Activated CD4-positive, alpha-beta T cell treated with anti-CD3 and anti-CD28 coated beads, Interleukin-2, amount 10 ng/mL, durations not matched to agents 24 days and 14 days (primary cell): ENCODE measurements at places on chromosomes 2 and 18. TPM values are rescaled to one million over a fixed set of nuclear protein-coding genes. Genes with fewer than 3 reads are reported as not detected.

DNA sequence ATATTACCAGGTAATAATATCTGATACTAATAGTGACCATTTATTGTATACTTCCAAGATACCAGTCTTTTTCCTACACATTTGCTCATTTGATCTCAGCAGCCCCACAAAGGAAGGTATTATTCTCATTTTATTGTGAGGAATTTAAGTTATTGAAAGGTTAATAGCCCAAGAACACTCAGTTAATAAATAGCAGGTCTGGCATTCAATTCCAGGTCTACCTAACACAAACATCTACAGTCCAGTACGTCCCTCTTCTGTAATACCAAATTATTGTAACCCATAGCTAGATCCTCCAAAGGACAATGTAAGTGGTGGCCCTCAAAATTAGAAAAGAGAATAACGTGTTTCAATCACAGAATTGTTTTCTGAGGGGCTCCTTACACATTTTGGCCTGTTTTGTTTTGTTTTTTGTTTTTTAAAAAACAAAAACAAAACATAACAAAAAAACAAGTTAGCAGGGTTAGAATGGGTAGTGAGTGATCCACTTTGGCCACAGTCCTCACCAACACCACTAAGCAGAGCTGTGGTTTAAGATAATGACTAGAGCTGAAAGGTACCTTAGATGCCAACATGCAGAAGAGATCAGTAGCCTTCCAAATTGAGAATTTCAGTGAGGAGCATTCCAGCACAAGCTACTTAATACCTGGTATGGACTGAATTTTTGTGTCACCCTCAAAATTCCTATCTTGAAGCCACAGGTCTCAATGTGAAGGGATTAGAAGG is 137.5 kb downstream of the DYM start:
- DNase-seq = no peak

- DNase-seq = no peak
Measured at GRCh38 chr2:195425328-195425727, 231.7 kb upstream of the SLC39A10 start.

- DNase-seq = no peak
Measured at GRCh38 chr2:27255660-27256059, 7.2 kb downstream of the SLC30A3 start.

SOWAHC gene
- total RNA-seq = 0.26 TPM in 2 replicates

DNA sequence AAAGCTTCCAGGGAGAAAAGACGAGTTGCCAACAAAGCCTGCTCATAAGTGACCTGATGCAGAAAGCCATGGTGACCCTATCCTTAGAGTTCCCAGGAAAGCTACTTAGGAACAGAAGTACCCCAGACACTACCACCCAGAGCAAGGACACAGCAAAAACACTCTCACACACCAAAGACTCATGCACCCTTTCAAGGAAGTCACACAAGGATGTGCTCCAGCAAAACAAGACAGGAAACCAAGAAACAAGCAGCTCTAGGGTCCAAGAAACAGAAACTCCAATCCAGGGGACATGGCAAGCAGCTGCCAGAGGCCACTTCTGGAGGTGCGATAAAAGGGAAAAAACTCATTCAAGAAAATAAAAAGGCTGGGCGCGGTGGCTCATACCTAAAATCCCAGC is 5.7 kb downstream of the KIF1A start:
- DNase-seq = no peak

DNA sequence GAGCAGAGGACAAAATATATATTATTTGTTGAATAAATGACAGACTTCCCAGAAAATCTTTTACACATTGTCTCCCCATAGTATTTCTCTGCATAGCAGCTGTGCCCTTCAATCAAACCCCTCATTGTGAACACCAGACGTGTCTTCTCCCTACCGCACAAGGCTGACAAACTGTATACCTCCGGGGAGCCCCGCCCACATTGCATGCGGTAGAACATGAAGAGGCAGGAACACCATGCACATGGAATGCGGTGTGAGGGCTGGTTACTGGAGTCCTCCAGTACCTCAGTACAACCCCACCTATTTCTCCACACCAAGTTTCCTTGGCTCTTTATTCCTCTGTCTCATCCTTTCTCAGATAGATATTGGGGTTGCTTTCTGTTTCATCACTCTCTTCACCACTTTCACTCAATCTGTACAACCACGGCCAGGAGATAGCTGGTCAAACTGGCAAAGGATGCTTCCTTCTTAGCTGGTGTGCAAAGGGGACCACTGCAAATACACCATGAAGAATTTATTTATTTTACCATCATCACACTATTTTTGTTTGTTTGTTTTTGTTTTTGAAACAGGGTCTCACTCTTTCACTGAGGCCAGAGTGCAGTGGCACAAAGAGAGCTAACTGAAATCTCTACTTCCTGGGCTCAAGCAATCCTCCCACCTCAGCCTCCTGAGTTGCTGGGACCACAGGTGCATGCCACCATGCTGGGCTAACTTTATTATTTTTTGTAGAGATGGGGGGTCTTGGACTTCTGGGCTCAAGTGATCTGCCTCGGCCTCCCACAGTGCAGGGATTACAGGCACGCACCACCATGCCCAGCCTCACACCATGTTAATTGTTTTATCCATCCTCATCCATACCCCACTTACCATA is 2.3 kb upstream of the NBAS start:
- DNase-seq = no peak

DNA sequence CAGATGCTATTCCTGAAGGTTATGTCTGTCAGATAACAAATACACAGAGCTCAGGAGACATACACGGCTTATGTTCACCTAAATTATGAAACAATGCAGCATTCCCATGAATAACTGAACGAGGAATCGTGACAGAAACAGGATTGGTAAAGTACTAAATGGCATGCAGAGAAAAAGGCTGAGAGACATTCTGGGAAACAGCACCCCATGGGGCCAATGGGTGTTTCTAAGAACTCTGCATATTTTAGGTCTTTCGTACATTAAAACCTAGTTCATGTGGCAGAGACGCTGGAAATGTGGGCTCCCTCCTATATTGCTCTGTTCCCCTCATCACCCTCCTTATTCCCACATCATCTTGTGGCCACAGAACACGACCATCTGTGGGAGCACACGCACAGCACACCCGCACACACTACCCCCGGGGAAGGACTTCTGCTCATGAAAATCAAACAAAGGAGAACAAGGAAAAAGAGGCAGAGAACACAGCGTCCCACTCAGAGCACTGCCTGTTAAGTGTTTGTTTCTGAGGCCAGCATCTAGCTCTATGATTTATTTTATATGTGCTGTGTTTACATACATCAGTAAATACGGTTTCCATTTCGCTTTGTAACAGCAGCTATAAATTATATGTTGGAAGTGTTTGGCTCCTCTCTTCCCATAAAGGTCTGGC is 143.6 kb downstream of the AFF3 start:
- no peak for DNase-seq

CBLN2 gene
- total RNA-seq = not detected in 2 replicates

DNA sequence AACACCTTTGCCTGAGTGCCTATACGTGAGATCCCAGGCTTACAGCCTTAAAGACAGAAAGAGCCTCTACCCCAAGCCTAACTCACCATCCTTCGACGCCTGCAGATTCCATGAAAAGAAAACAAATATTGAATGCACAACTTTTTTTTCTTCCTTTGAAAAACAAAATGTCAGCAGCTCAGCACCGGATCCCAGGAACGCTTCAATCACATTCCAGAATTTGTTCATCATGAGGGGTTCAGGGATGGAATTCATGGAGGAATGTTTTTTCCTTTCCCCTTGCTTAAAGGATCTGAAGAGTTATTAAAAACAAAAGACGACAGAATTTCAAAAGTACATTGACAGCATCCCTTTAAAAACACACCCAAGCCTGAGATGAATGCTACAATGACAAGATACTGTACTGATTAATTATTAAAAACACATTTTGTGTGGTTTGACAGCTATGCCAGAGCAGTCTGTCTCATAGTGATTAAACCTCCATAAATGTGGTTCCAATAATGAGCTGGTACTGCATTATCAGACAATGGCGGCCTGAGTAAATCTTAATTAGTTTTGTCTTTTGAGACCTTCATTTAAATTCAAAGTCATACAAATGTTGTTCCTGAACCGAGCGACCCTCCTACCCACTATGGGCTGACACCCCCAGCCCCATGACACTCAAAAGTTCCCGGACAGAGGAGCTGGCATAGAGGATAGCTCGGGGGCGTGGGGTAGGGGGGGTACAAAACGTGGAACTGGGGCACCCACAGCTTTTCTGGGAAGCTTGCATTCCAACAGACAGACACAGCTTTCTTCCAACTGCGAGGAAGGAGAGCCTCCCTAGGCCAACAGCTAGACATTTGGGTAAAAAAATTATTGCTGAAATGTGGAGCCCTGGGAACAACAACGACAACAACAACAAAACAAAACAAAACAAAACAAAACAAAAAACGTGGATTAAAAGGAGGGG is 227.5 kb downstream of the TTC32 start:
- no peak for DNase-seq

- no peak for DNase-seq
Measured at GRCh38 chr2:51003345-51004192, 28.4 kb downstream of the NRXN1 start.

GRCh38 chr2:176115883-176116813 is at the start of gene HOXD10:
TSS of gene HOXD10 (plus strand) at chr2:176116778. CDS start at chr2:176116834, 56 bp downstream.
- no peak for DNase-seq

GRCh38 chr2:240123821-240124650 is 12.1 kb downstream of the COPS9 start:
- DNase-seq = no peak

SRD5A2 gene
- not detected in 2 replicates for total RNA-seq

GRCh38 chr2:240507778-240508251 is 50.0 kb downstream of the ANKMY1 start:
- no peak for DNase-seq

DNA sequence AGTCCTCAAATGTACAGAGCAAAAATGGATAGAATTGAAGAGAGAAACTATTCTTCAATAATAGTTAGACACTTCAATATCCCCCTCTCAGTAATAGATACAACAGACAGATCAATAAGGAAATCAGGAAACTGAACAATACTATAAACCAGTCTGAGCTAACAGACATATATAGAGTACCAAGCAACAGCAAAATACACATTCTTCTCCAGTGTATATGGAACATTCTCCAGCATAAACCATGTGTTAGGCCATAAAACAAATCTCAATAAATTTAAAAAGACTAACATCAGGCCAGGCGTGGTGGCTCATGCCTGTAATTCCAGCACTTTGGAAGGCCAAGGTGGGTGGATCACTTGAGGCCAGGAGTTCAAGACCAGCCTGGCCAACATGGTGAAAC is 43.7 kb upstream of the AMMECR1L start:
- no peak for DNase-seq
